ENCODE measurements at places on chromosomes 1 and 21.

- no peak for DNase-seq
These were observed 4.7 kb upstream of the C1orf52 start for GRCh38 chr1:85264150-85264549.

DNA sequence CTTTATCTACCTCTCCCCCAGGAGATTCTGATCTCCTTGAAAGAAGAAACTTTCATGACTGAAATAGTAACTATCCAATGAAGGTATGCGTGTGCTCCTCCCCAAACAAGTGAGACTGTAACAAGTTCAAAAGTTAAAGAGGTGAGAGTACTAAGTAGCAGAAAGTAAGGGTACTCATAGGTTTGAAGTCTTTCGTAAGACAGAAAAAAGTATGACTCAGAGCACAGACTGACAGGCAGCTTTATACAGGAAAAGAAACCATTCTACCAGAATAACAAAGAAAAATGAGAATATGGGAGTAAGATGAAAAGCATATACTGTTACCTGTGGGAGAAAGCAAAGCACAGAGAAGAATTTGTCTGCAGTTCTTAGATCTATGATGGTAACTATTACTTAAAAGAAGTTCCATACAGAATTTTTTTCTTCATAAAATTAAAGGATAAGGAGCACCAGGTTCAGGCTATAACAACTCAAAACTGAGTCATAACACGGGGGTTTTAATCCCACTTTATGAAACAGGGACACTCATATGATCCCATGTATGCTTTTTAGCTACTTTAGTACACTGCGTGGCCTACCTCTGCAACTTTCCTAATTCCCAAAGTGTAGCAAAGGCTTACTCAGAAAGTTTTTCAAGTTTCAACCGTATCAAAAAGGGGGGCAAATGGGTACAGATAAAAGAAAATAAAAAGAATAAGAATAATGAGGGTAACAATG lies 52.0 kb downstream of the FOXJ3 start:
- DNase-seq, result peak; percentile 39

GRCh38 chr1:98962156-98962555 lies 42.5 kb downstream of the PLPPR5 start:
- peak; percentile 5 for DNase-seq

DNA sequence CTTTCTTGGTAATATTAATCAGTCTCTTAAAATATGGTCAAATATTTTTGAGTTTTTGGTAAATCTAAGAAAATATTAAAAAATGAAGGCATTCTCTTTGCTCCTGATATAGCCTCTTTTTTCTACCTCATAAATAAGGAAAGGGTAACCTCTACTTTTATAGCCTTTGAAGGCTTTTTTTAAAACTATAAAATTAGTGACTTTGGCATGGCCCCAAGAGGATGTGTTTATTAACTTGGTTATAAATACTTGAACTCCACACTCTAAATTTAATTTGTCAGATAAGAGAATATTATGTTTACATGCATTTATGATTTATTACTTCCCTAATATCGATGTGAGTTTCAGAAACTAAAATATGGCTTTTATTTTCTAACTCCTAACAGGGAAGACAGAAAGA lies 60.3 kb downstream of the LMO4 start:
- no peak for DNase-seq

GRCh38 chr1:89844241-89844807 lies 23.5 kb downstream of the LRRC8D start:
- no peak for DNase-seq
